ENCODE measurements at places on chromosomes 13 and 19. TPM values are rescaled to one million over a fixed set of nuclear protein-coding genes. Genes with fewer than 3 reads are reported as not detected.

COL5A3 gene
- total RNA-seq, result 51.3 TPM

DNA sequence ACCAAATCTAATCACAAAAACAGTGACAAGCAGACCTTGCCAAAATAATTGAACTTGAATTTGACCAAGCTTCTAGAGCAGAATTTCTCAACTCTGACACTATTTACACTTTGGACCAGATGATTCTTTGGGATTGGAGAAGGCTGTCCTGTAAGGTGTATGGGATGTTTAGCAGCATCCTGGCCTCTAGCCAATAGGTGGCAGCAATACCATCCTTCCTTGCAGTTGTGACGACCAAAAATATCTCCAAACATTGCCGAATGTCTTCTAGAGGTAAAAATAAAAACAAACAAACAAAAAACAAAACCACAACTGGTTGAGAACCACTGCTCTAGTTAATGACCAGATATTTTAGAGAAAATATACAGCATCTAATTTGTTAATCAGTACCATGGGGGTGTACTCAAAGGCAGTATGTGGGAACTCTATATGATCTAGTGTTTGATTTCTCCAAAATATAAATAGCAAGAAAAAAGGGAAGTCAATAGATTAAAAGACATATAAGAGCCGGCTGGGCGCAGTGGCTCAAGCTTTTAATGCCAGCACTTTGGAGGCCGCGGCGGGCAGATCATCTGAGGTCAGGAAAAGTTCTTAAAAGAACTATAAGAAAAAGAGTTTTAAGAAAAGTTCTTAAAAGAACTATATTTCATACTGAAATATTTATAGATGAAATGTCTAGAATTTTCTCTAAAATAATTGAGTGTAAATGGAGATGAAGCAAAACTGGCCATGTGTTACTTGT is 60.9 kb upstream of the ZNF527 start:
- DNase-seq, result no peak

- no peak for DNase-seq
These were observed 107.7 kb downstream of the COL4A1 start for GRCh38 chr13:110199046-110199831.

IZUMO2 gene
- total RNA-seq, result not detected

- no peak for DNase-seq
These were observed 14.3 kb upstream of the SCEL start for GRCh38 chr13:77521194-77521593.

NLRP11 gene
- not detected for total RNA-seq

- no peak for DNase-seq
These were observed 62.3 kb downstream of the SGCG start for GRCh38 chr13:23243066-23243465.

DNA sequence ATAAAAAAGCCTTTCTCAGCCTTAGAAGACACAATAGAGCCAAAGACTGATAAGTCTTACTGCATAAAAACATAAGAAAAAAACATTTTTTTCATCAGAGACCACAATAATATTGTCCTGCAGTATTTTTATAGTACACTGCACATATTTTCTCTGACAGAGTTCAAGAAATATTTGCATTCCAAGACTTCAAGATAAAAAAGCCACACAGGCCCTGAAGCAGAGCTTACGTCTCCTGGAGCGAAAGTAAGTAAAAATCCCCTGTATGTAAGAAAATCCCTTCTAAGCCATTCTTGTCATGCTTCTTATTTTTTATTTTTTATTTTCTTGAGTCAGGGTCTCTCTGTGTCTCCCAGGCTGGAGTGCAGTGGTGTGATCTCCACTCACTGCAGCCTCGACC is 755.9 kb downstream of the LIG4 start:
- DNase-seq, result no peak

GRCh38 chr19:52898101-52898500 is 666 bp upstream of the ZNF320 start:
- DNase-seq, result peak; percentile 51

DNA sequence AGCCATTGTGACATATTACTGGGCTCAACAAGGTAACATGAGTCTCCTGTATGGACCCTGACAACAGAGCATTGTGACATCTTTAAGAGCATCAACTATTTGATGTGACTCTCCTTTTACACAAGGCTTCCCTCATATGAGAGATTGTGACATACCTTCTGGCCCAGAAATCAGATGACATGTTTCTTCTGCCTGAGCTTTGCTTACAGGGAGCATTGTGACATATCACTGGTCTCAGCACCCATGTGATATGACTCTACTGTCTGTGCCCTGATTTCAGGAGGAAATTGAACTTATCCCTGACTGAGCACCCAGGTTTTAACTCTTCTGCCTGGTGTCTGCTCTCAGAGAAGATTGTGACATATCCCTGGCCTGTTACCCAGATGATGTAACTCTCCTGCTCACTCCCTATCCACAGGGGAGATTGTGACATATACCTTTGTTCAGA is 15.9 kb upstream of the ZNF681 start:
- DNase-seq, result no peak

DNA sequence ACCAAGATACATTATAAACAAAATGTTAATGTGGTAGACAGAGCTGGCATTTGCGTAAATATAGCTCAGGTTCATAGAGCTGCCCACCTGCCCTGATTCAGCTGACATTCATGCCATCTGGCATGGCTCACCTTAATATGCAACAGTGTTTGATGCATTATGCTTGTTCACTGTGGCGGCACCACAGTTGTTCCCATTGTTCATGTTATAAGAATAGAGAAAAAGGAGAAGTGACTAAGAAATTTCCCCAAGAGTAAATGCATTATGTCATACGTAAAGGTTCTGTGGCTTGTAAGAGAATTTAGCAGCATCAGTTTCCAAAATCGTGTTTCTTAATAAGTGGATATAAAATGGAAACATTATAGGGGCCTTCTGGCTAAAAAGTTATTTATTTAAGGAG is 4.5 kb downstream of the CCNA1 start:
- no peak for DNase-seq

VPS36 gene
- 76.0 TPM for total RNA-seq

DNA sequence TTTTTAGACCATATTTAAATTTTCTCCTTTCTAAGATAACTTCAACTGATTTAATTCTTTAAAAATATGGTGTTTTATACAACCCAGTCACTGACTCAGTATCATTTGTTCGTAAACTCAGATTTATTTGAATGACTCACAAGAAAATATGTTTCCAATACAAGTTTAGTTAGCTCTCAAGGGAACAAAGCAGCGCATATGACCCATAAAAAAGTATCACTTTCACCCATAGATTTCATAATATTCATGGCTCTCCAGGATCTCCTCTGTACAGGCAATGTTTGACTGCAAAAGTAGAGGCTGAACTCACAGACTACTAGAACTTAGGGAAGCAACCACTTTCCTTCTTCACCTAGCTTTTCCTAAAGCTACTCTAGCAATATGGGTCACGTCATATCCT is 405.6 kb upstream of the PCDH9 start:
- DNase-seq, result no peak

PEAK3 gene
- total RNA-seq, result 0.20 TPM

TMPRSS9 gene
- 0.20 TPM for total RNA-seq

MEDAG gene
- 3.6 TPM for total RNA-seq

DNA sequence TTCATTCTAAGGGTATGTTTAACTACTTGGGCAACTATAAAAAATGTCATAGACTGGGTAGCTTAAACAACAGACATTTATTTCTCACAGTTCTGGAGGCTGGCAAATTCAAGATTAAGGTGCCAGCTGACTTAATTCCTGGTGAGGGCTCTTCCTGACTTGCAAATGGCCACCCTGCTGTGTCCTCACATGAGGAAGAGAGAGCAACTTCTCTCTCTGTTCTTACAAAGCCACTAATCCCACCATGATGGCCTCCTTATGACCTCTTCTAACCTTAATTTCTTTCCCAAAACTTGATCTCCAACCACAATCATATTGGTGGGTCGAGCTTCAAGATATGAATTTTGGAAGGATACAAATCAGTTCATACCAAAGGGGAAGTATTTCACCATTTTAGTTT is 399.0 kb downstream of the DCT start:
- DNase-seq, result no peak

- no peak for DNase-seq
These were observed 534 bp upstream of the GEMIN7 start for GRCh38 chr19:45078390-45079062.

KIR2DL1 gene
- not detected for total RNA-seq

IGFL2 gene
- total RNA-seq, result 19.9 TPM
